Eye (tissue), 1 donor: ENCODE measurements at places on chromosomes 2 and 18.

DNA sequence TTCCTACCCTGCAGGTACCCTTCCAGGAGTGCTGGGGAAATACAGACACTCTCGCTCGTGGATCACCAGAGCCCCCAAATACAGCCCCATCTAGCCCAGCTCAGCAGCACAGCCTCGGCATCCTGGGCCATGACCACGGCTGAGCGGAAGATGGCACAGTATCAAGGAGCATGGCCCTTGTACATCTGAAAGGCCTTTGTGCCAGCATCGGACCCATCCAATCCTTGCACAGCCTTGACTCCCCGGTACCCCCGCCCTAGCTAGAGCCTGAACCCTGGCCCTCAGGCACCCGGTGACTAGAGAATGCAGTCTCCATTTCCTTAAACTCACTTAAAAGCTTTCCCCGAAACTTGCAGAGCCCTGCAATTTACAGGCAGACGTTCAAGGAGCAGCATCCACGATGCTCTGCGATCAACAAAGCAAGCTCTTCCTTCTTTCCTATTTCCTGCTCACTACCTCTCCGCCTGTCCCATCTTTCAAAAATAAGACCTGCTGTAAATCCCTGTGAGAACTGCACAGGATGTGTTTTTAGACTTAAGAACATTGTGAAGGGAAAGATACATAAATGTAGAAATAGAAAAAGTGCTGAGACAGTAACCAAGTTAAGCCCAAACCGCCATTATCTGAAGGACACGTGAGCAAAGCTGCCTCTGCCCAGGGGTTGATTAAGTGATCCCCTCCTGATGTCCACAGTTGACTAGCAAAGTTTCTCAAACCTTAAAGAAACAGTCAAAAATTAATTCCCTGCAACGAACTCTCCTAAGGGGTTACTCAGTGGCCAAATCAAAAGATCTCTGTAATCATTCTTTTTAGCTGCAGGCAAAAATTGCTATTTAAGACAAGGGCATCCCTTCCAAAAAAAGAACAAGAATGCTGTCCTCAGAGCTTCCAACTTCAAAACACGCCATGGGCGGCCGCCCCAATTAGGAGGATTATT, 48.5 kb downstream of the ZNF516 start:
- peak; percentile 56 for DNase-seq

DNA sequence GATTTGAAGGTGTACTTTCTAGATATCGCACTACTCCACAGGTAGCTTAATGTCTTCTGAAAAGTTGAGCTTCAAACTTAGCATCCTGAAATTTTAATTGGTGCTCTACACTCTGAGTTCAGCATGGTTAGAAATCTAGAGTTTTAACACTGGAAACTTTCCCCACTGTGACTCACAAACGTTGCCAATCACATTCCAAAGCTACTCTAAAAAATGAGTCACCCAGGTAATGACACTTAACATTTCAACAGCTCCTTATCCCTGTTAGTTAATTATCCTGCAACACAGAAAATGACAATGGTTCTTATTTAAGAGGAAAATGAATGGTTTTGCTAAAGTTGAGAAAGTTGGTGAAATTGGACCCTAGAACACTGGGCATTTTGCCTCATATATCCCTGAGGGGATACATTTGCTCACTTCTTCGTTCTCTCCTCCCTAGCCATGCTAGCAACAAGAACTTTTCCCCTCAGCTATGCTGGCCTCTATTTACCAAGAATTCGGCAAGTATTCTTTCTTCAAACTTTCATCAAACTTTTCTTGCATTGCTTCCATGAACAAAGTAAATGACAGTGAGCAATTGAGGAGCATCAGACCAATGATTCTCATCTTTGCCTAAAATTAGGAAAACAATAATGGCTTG, 1024.1 kb upstream of the KLHL29 start:
- no peak for DNase-seq

- DNase-seq = no peak
Measured at GRCh38 chr2:527581-527980, 149.6 kb downstream of the TMEM18 start.

DNA sequence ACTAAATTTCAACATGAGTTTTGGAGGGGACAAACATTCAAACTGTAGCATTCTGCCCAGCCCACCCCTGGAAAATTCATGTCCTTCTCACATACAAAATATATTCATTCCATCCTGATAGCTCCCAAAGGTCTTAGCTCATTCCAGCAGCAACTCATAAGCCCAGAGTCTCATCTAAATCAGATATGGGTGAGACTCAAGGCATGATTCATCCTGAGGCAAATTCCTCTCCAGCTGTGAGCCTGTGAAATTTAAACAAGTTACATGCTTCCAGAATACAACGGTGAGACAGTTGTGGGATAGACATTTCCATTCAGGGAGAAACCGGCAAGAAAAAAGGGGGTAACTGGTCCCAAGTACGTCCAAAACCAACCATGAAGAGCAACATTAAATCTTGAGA, 43.5 kb upstream of the FAHD2A start:
- no peak for DNase-seq

DNA sequence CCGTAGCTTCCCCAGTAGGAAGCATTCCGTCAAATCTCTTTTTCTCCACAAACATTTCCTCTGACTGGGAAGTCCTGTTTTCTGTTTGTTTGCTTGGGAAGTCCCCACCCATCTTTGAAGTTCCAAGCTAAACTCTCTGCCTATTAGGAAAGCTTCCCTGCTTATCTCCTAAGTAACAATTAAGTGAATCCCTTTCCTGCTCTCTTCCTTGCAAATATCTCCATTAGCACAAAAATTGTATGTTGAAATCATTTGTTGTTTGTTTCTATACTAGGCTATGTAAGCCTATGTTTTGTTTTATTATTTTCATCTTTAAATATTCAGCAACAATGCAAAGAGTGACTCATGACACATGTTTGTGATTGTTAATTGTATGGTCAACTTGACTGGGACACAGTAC, 812.6 kb upstream of the LRATD1 start:
- peak; percentile 6 for DNase-seq

GRCh38 chr2:109085912-109086742, 42.9 kb upstream of the SH3RF3 start:
- no peak for DNase-seq

- DNase-seq = no peak
Measured at GRCh38 chr2:47010176-47010575, 94.6 kb upstream of the MCFD2 start.

GRCh38 chr2:147211484-147211883, 633.3 kb upstream of the ACVR2A start:
- no peak for DNase-seq
